ENCODE measurements at places on chromosomes 12 and 14. TPM values are rescaled to one million over a fixed set of nuclear protein-coding genes. Genes with fewer than 3 reads are reported as not detected.

GRCh38 chr14:70096866-70097265 lies 91.9 kb downstream of the SLC8A3 start:
- no peaks in the 10 kb centered on the region for H3K36me3 ChIP-seq
- no peak overlapping the region for H3K4me3 ChIP-seq
- no peaks in the 10 kb centered on the region for H3K27me3 ChIP-seq

GRCh38 chr12:104799458-104799857 lies 158.6 kb downstream of the SLC41A2 start:
- H3K4me1 ChIP-seq = peaks cover 6% of the 10 kb centered on the region
- H3K27ac ChIP-seq = no peak overlapping the region

- H3K27me3 ChIP-seq = no peaks in the 10 kb centered on the region
- DNase-seq = no peak
- no peaks in the 10 kb centered on the region for H3K36me3 ChIP-seq
- H3K4me3 ChIP-seq = no peak overlapping the region
Observed at GRCh38 chr12:89391726-89392336, 39.5 kb upstream of the DUSP6 start.

- no peaks in the 10 kb centered on the region for H3K27me3 ChIP-seq
- no peak overlapping the region for H3K4me3 ChIP-seq
- no peaks in the 10 kb centered on the region for H3K4me1 ChIP-seq
- no peaks in the 10 kb centered on the region for H3K36me3 ChIP-seq
- no peak overlapping the region for H3K27ac ChIP-seq
Observed at GRCh38 chr14:32770422-32770821, 168.3 kb upstream of the NPAS3 start.

- no peak overlapping the region for H3K4me3 ChIP-seq
- H3K36me3 ChIP-seq = no peaks in the 10 kb centered on the region
- no peak for DNase-seq
- H3K4me1 ChIP-seq = peaks cover 25% of the 10 kb centered on the region
- H3K27ac ChIP-seq = peak overlapping the region; percentile 14
Observed at GRCh38 chr12:122097584-122097926, 19.0 kb downstream of the MLXIP start.

- H3K4me3 ChIP-seq = peak overlapping the region; percentile 41
- peaks cover 15% of the 10 kb centered on the region for H3K27me3 ChIP-seq
- H3K27ac ChIP-seq = peak overlapping the region; percentile 84
- peak; percentile 97 for DNase-seq
- H3K4me1 ChIP-seq = peaks cover 27% of the 10 kb centered on the region
Observed at GRCh38 chr14:81401420-81402122, 1.4 kb upstream of the STON2 start.

DNA sequence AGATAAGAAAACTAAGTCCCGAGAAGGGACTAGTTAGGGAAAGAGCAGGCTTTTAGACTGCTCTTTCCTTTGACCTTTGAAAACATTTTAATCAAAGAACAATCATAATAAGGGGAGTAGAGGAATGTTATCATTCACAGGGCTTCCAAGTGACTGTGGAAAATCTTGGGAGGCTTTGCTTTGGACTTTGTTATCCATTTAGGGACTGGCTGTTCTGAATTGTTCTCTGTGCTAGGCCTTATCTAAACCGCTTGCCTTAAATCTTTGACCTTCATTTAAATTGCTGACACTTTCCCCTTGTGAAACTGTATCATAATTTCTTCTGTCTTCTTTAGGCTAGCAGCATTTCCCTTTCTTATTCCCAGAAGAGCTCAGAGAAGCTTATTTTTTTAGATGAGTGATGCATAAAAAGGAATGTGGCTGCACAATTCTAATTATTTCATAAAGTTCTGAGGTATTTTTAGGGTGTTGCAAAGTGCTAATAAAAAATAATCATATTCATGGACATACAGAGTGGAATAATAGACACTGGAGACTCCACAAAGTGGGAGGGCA lies 9.5 kb upstream of the CALM1 start:
- no peaks in the 10 kb centered on the region for H3K27me3 ChIP-seq
- peaks cover 25% of the 10 kb centered on the region for H3K4me1 ChIP-seq
- DNase-seq = no peak
- no peaks in the 10 kb centered on the region for H3K36me3 ChIP-seq
- H3K4me3 ChIP-seq = no peak overlapping the region

- H3K36me3 ChIP-seq = no peaks in the 10 kb centered on the region
- no peak overlapping the region for H3K27ac ChIP-seq
- H3K4me3 ChIP-seq = no peak overlapping the region
Observed at GRCh38 chr12:128286970-128287369, 20.0 kb downstream of the TMEM132C start.

- no peaks in the 10 kb centered on the region for H3K36me3 ChIP-seq
- H3K27ac ChIP-seq = no peak overlapping the region
- H3K27me3 ChIP-seq = no peaks in the 10 kb centered on the region
- DNase-seq = no peak
- no peak overlapping the region for H3K4me3 ChIP-seq
Observed at GRCh38 chr12:59886131-59886733, 290.4 kb downstream of the SLC16A7 start.

DNA sequence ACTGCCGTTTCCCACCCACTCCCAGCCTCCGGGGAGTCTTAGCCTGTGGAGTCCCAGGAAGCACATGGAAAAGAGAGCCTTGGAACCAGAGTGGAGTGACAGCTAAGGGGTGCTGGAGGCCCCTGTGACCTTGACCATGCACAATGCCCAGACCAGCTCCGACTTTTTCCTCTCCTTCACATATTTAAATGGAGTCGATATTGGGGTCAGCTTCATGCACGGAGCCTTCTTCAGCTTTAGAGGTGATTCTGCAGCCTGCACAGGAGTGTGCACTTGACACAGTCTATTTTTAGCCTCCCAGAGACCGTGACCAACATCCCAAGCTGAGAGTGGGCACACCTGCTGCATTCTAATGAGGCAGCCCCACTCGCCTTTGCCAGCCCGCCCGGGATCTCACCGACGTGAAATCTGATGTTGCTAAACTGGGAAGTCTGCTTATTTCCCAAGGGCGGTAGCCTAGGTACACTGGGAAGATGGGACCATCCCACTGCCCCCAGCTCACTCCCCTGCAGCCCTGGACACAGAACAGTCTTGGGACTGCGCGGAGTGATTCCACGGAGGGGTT lies 47.5 kb downstream of the PRMT8 start:
- no peaks in the 10 kb centered on the region for H3K4me1 ChIP-seq
- H3K27ac ChIP-seq = no peak overlapping the region
- H3K27me3 ChIP-seq = peaks cover 18% of the 10 kb centered on the region

DNA sequence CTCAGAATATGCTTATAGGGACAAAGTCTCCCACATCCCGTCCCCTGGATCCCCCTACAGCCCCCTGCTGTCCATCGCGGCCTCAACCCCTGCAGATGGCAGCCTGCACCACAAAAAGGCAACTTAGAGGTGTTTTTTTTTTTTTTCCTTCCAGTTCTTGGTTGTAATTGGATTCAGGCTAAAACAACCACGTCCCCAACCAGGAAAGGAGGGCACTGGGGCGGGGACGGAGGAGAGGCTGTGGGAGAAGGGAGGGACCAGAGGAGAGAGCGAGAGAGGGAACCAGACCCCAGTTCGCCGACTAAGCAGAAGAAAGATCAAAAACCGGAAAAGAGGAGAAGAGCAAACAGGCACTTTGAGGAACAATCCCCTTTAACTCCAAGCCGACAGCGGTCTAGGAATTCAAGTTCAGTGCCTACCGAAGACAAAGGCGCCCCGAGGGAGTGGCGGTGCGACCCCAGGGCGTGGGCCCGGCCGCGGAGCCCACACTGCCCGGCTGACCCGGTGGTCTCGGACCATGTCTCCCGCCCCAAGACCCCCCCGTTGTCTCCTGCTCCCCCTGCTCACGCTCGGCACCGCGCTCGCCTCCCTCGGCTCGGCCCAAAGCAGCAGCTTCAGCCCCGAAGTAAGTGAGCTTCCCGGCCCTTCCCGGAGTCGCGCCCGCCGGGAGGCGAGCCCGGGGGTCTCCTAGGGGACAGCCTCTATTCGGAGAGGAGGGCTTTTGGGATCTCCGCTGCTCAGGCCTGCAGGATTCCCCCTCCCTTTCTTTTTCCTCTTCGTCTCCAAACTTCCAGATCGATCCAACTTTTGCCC lies at the start of gene MMP14:
MMP14 (plus strand) TSS at position 285 of the 813 bp plus-strand sequence; CDS start at position 518, 233 bp downstream.
- peak within 1 kb of the TSS; percentile 93 for H3K4me3 ChIP-seq
- peak within 1 kb of the TSS; percentile 92 for H3K27ac ChIP-seq
- H3K27me3 ChIP-seq = no peaks in the 10 kb centered on the region
- DNase-seq = peak; percentile 81
- H3K36me3 ChIP-seq = peaks cover 32% of the 10 kb centered on the region

GRCh38 chr12:54129028-54129903 lies 59.5 kb downstream of the SMUG1 start:
- H3K27ac ChIP-seq = no peak overlapping the region
- no peaks in the 10 kb centered on the region for H3K4me1 ChIP-seq
- no peaks in the 10 kb centered on the region for H3K36me3 ChIP-seq
- DNase-seq = no peak
- H3K4me3 ChIP-seq = no peak overlapping the region
- H3K27me3 ChIP-seq = peaks cover 50% of the 10 kb centered on the region

DNA sequence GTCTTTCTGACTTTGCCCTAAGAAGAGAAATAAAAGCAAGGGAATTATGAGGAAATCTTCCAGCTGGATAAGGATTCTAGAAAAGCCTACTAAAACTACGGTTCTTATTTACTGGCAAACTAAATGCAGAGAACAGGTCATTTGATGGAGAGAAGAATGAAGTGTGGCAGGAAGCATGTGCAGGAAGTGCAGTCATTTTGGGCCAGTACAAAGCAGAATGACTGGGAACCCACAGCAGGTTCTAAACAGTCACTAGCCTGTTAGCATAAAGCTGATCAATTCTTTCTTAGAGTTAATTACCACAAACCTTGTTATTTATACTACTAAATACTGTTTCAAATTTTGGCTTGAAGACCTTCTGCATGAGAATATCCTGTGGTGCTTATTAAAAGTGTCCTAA lies 36.7 kb downstream of the CFAP54 start:
- no peaks in the 10 kb centered on the region for H3K36me3 ChIP-seq
- H3K27me3 ChIP-seq = no peaks in the 10 kb centered on the region
- no peak overlapping the region for H3K4me3 ChIP-seq

The TAS2R43 gene
- total RNA-seq = 0.52 TPM

GRCh38 chr14:27688841-27689444 lies 1077.6 kb upstream of the FOXG1 start:
- DNase-seq = no peak
- H3K36me3 ChIP-seq = no peaks in the 10 kb centered on the region
- no peaks in the 10 kb centered on the region for H3K4me1 ChIP-seq
- H3K27me3 ChIP-seq = no peaks in the 10 kb centered on the region

GRCh38 chr14:69008421-69008884 lies 29.4 kb upstream of the ACTN1 start:
- H3K27me3 ChIP-seq = no peaks in the 10 kb centered on the region
- peaks cover 24% of the 10 kb centered on the region for H3K4me1 ChIP-seq
- no peak overlapping the region for H3K27ac ChIP-seq
- DNase-seq = peak; percentile 69

The KRT71 gene
- not detected for total RNA-seq

- no peak overlapping the region for H3K27ac ChIP-seq
- DNase-seq = no peak
- no peaks in the 10 kb centered on the region for H3K27me3 ChIP-seq
- no peaks in the 10 kb centered on the region for H3K4me1 ChIP-seq
Observed at GRCh38 chr14:55813630-55814029, 233.6 kb downstream of the KTN1 start.

The SPIC gene
- total RNA-seq = not detected

DNA sequence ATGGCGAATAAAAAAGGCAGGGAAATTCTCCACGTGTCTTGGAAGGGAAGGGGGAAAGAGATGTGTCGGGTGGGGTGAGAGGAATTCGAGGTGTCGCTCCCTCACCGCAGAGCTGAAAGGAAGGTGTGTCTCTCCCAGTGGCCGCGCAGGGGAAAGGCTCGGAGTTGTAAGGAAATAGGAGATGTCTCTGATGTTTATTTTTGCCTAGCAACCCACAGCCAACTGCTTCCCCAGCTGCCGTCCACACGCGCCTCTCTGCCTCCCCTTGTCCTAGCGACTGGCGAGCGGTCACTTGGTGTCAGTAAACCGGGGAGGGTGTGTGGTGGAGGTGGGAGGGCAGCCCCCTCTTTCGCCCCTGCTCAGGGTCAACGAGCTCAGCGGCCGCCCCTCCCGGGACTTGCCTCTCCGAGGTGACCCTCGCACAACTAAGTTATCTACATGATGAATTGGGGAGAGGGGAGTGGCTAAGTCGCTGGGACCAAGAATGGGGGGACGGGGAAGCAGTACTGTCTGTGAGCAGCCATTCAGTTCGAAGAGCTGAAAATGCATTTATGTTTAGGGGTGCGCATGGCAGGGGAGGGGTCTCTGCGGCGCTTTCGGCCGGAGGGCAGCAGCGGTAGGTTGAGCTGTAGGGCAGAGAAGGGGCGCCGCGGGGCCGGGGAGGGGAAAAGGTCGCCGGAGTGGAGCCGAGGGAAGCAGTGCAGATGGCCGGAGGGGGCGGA lies 585 bp upstream of the DYRK2 start:
- no peaks in the 10 kb centered on the region for H3K36me3 ChIP-seq
- DNase-seq = peak; percentile 84
- H3K27me3 ChIP-seq = no peaks in the 10 kb centered on the region
- H3K4me1 ChIP-seq = peaks cover 16% of the 10 kb centered on the region
- peak overlapping the region; percentile 77 for H3K27ac ChIP-seq

- peak overlapping the region; percentile 76 for H3K27ac ChIP-seq
- no peaks in the 10 kb centered on the region for H3K36me3 ChIP-seq
Observed at GRCh38 chr14:64337888-64338615, 43.9 kb upstream of the ESR2 start.

DNA sequence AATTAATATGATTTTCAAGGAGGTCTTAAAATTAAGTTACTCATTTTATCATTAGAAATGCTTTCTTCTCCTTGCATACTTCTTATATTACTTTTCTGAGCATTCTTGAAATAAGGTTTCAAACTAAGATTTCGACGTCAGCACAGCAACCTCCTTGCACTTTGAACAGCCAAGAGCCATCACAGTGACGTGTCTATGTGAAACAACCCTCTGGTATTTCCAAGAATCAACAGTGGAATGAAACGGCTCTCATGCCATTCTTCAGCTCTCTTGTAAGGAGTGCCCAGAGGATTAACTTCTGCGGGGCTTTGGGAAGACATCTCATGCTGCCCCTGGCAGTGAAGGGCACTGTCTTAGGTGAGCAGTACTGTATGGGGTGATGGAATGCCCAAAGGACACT lies 109.2 kb downstream of the EFCAB11 start:
- peaks cover 12% of the 10 kb centered on the region for H3K4me1 ChIP-seq
- no peaks in the 10 kb centered on the region for H3K27me3 ChIP-seq
- H3K27ac ChIP-seq = peak overlapping the region; percentile 94
- H3K36me3 ChIP-seq = no peaks in the 10 kb centered on the region
- peak; percentile 97 for DNase-seq

DNA sequence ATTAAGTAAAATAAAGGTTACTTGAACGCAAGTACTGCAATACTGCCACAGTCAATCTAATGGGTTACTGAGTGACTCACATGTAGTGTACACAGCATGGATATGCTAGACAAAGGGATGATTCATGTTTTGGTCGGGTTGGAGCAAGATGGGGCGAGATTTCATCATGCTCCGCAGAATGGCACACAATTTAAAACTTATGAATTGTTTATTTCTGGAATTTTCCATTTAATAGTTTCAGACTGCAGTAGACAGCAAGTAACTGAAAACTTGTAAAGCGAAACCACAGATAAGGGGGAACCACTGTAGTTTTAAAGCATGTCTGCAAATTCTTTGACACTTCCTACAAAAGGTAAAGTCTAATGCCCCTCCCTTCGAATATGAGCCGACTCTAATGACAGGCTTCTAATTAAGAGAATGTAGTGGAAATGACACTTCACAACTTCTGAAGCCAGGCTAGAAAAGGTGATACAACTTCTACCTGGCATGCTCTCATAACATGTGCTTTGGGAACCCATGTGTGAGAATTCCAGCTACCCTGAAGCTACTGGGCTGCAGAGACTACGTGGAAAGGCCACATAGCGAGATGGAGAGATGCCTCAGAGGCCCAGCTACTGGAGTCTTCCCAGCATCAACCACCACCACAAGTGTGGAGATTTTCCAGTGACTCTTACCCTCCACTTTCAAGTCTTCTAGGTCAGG lies 13.9 kb upstream of the TCP11L2 start:
- peak overlapping the region; percentile 74 for H3K27ac ChIP-seq
- DNase-seq = peak; percentile 95
- no peak overlapping the region for H3K4me3 ChIP-seq
- H3K4me1 ChIP-seq = peaks cover 11% of the 10 kb centered on the region
- no peaks in the 10 kb centered on the region for H3K36me3 ChIP-seq

Data from astrocyte (in vitro differentiated cells and primary cell).